CD4-positive, alpha-beta T cell treated with Interleukin-21 for 1 hour (primary cell): ENCODE measurements at places on chromosomes 2 and 18.

GRCh38 chr2:38474021-38474456, 97.0 kb upstream of the ATL2 start:
- no peak for DNase-seq

DNA sequence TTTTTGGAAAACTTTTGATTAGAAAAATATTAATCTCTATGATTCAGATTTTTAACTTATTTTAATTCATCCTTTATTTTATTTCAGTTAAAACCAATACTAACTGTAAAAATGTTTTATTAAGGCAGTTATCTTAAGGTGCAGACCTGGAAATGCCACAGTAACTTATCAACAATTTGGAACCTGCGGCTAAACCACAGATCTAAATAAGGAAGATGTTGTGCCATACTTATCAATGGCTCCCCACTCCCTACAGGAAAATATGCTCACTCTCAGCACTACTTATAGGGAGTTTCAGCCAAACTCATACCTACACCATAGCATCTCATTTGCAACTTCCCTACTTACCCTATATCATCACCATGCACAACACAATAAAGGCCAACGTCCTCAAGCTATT, 226.9 kb upstream of the KYNU start:
- no peak for DNase-seq

DNA sequence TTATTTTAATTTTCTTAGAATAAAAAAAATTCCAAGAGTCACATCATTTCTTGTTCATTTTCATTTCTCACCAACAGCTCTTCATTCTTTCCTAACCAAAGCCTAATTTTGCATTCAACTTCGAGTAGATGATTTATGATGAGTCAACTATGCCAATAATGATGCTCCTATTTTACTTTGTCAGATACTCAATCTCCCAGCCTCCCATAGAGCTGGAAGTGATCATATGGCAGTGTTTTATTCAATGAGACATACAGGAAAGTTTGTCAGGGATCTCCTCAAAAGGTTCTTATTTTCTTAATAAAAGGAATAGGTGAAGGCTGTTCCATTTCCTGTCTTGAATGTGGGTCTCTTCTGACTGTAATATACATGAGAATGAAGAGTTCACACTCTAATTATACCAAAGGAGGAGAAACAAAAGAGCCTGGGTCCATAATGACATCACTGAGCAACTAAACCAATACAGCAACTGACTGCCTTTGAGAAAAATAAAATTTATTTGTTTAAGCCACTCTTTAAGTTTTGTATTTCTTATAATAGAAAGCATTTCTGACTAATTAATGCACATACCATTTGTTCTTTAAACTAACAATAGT, 231.2 kb upstream of the CYP26B1 start:
- no peak for DNase-seq

GRCh38 chr18:24021505-24021904, 7.0 kb downstream of the TTC39C start:
- no peak for DNase-seq

DNA sequence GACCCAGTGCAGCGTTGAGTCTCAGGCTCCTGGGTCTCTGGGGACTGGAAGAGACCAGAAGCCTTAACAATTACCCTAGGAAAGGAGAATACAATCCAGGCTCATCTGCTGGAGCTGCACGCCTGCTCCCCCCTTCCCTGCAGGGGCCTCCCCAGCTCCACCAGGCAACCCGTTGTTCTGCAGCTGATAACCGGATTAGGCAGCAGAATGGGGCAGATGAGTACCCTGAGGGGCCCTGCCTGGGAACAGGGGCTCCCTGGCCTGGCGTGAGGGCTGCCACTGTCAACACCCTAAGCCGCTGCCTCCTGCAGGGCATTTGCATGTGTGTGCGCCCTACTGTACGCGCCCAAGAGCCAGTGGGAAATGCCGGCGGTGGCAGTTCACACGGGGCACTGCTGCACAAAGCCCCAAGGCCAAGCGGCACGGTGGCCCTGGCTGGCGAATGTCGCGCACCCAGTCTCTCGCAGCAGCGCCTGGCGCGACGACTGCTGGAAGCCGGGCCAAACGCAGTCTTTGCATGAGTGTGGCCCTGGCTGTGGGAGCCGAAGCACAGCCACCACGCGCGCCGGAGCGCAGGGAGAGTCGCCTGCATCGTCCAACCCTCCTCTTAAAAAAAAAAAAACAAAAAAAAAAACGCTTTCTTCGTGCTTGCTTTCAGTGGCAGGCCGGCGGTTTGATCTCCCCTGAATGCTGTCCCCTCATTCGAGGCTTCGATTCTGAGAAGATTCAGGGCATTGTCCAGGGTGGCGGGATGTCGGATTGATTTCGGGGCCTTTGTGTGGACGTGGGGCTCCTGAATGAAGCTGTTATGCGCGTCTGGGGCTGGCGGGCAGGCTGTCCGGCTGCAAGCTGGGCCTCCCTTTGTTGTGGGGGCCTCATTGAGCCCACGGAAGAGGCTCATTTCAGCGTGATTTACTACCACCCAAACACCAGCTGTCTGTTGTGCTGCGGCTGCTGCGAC, 63.8 kb downstream of the SETBP1 start:
- no peak for DNase-seq

- no peak for DNase-seq
These were observed 463.9 kb downstream of the STK39 start for GRCh38 chr2:167783261-167784083.

DNA sequence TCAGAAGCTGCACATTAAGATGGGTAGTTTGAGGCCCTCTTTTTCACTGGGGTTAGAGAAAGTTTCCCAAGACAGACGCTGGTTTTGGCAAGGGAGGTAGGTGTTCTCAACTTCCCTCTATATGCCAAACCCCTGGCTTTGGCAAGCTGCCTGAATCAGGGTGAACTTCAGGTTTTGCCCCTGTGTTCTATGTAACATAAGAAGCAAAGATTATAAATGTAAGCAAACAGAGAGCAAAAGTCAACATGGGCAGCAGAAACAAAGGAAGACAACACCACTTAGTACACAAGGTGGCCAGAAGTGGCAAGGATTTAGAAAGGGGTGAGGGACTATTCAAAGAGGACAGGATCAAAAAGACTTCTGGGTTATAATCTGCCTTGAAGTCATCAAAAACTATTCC, 70.5 kb upstream of the TFCP2L1 start:
- DNase-seq: no peak

GRCh38 chr2:229270551-229271410, at the start of gene PID1:
TSS of gene PID1 (minus strand) at chr2:229271287. CDS start at chr2:229271043, 244 bp downstream.
- no peak for DNase-seq

DNA sequence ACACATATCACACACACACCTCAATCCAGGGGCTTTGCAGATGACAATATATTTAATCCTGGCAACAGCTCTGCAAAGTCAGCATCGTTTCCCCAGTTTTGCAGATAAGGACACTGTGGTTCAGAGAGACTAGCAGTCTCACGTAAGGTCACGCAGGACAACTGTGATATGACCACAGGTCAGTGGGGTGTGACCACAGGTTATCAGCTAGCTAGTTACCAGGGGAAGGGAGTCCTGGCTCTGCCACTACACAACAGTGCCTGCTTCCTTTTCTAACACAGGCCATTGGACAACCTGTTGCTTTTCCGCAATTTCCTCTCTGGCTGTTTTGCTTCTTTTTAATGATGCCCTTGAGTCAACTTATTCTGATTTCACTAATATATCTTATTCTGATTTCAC, 33.3 kb downstream of the RBMS1 start:
- no peak for DNase-seq

DNA sequence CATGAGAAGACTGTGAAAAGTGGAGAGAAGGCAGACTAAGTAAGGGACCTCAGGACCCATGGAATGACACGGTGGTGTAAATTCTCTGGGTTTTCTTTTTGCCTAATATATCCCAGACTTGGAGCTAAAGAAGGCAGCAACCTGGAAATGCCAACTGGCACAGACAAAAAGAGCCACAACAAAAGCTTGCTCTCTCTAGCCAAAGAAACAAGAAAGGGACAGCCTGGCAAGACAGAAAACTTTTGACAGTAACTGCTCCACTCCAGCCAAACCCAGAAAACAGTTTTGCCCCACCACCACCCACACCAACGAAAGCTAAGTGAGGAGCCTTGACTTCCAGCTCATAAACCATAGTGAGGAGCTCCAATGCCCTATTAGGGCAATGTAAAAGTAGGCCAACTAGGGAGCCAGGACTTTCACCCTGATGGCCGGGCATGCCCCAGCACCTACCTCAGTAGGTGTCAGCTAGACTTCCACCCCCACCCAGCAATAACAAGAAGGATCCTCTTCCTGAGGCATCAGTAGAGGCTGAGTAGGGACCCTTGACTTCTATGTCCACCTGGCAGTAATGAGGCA, 35.5 kb downstream of the PELI1 start:
- no peak for DNase-seq

DNA sequence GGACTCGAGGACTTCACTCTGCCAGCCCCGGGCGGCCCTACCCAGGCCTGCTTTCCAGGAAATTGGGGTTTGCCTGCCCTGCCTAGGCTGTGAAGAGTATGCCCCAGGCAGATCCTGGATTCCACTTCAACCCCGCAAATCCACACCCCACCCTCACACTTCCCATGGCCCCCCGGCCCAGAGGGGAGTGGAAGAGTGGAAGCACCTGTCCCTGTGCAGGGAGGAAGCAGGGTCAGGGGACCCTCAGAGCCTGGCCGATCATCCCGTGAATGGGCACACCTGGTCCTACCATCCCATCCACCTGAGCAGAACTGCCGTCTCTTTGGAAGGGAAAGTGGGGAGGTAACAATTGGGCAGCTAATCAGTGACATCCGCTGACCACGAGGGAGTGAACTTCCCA, 245.2 kb downstream of the EIPR1 start:
- no peak for DNase-seq

DNA sequence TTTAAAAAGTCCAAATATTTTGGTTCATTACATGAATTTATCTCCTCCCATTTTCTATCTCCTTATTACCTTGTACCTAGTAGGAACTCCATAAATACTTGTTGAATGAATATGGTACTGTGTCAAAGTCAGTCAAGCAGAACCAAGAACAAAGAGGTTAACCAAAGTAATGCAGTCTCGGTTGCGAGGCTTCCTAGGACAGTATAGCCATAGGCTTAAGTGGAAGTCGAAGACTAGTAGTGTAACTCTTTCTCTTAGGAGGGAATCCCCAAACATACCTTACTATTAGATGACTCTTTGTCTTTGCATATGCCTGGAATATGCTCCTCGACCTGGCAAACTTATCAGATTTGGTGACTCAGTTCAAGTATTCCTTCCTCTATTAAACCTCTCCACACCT, 4.8 kb downstream of the LIPT1 start:
- DNase-seq: no peak

GRCh38 chr2:109457794-109458193, 156.0 kb downstream of the SEPTIN10 start:
- no peak for DNase-seq

DNA sequence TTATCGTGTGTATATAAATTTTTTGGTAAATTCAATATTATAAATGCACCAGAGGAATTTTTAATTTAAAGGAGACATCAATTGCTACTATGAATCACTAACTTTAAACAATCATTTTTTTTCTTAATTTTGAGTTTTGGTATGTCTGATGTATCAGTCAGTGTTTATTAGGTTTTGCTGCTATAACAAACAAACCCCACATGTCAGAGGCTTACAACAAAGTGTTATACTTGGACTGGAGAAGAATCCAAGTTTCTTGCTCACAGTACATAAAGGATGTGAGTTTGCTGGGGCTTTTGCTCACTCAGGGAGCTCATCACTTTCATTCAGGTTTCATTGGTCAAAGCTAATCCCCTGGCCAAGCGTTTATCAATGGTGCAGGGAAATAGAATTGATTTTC, 81.8 kb downstream of the VWC2L start:
- no peak for DNase-seq

DNA sequence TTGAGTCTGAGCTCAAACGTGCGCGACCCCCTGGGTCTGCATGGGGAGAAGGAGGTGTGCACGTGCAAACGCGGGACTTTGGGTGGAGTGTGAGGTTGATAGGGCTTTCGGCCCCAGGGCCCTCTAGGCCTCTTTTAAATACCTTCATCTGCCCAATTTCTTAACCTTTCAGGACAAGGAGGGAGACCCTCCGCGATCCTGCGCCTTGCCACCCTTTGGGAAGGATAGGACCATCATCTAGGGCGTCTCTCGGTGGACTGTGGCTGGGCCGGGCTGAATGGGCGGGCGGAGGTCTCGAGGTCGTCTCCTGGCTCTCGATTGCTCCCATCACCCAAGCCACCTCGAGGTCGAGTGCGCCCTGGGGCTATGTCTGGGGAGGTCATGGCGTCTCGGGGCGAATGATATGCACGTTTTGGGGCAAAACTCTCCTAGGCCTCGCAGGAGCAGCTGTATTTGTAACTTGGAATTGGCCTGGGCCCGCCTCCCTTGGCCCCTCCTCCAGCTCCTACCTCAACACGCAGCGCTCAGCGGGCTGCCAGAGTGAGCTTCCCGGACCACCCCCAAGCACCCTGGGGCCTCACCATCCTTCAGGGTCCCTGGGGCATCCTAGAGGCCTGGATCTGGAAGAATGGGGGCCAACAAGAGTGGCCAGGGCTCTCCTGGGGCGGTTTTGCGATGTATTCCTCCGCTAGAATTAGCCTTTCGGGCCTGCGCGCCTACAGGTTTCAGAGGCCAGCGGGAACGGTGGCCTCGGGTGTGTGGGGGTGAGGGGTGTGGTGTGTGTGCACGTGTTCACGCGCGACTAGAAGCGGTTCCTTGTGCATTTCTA, 8.7 kb upstream of the SIX3 start:
- no peak for DNase-seq

- no peak for DNase-seq
These were observed 11.3 kb upstream of the RPL31 start for GRCh38 chr2:100990650-100991403.

GRCh38 chr18:4251873-4252272, 203.2 kb downstream of the DLGAP1 start:
- DNase-seq: no peak

GRCh38 chr18:30208546-30208945, 834.0 kb downstream of the DSC3 start:
- DNase-seq: no peak

DNA sequence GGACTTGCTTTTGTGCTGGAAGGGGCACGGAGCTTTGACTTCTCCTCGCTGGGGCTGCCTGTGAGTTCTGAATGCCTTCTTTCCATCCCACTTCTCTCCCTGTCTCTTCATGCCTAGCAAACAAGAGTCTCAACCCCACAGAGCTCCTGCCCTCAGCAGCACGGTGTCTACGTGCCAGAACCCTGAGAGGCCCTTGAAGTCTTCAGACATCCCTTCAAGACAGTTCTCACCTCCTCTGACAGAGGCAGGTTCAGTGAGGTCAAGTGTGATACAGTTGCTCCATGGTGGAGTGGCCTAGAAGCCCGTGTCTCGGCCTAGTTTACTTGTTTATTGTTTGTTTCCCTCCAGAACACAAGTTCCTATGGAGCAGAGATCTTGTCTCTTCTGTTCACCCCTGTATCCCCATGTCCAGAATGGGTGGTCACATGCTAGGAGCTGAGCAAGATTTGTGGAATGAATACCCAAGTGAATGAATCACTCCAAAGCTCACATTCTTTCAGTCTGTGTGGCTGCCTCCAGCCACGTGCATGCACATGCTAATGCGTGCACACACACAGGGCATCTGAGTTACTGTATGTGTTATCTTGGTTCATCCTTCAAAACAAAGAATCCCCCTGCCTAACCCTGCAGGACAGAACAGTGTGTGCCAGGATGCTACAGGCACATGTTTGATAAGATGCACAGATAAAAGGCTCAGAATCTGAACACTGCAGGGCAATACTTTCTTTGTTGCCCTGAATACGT, 391.6 kb downstream of the NBAS start:
- no peak for DNase-seq

GRCh38 chr2:216014006-216014405, 655 bp upstream of the MREG start:
- no peak for DNase-seq

GRCh38 chr2:224716201-224716600, at the start of gene CCDC195:
TSS of gene CCDC195 (minus strand) at chr2:224716365. CDS start at chr2:224716365, 0 bp downstream.
- DNase-seq: no peak
